GM10248 (cell line): ENCODE measurements at places on chromosomes 16 and 17.
A peak's percentile ranks its signal among the peaks of the same experiment; 100 is the strongest.

- no peak for DNase-seq
These were observed 104.6 kb upstream of the ZFHX3 start for GRCh38 chr16:73152386-73153125.

DNA sequence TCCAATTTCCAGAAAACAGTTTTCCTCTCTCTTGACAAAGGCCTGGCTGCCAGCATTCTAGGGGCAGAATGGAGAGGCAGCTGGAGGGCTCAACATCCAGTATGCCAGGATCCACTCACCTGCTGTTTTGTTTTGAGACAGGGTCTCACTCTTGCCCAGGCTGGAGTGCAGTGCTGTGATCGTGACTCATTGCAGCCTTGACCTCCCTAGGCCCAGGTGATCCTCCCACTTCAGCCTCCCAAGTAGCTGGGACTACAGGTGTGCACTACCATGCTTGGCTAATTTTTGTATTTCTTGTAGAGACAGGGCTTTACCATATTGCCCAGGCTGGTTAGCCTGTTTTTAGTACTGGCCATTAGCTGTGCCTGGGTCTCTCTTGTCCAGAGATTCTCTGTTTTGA lies 29.1 kb upstream of the FOXJ1 start:
- DNase-seq, result no peak

- DNase-seq, result no peak
These were observed 167.0 kb upstream of the RPH3AL start for GRCh38 chr17:519450-520212.

DNA sequence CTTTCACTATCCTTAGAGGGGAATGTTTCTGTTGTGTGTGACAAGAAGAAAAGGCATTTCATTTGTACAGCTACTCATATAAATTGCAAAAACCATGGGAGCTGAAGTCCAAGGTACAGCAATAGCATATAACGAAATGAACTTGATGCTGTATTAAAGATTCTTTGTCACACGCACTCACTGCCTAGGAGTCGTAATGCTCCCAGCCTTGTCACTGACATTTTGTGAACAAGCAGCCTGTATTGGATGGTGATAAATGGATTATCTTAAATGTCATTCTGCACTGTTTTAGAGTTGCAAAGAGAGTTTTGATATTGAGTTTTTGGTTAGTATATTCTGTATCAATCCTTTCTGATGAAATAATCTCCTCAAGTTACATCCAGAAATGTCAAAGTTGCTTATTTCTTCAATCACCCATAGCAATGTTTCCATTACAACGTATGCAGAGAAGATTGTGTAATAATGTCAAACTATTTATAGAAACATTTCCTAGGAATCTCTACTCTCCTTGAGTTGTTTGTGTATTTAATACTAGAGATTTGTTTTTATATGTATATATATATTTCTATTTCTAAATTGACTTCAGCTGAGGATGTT lies 270.6 kb downstream of the FTO start:
- DNase-seq, result no peak

GRCh38 chr17:8237175-8237574 lies 10.7 kb downstream of the CTC1 start:
- no peak for DNase-seq

DNA sequence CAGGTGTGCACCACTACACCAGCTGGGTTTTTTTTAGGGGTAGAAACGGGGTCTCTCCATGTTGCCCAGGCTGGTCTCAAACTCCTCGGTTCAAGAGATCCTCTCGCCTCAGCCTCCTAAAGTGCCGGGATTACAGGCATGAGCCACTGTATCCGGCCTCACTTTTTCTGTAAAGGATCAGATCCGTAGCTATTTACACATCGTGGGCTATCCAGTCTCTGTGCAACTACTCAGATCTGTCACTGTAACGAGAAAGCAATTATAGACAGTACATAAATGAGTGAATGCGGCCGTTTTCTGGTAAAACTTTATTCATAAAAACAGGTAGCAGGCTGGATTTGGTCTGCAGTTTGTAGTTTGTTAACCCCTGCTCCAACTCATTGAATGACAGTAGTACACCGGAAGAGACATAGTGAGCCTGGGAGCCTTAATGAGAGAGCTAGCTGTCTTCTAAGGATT lies 44.5 kb downstream of the VMP1 start:
- DNase-seq, result peak; percentile 32

- no peak for DNase-seq
These were observed 21.1 kb upstream of the YPEL2 start for GRCh38 chr17:59310263-59310920.

DNA sequence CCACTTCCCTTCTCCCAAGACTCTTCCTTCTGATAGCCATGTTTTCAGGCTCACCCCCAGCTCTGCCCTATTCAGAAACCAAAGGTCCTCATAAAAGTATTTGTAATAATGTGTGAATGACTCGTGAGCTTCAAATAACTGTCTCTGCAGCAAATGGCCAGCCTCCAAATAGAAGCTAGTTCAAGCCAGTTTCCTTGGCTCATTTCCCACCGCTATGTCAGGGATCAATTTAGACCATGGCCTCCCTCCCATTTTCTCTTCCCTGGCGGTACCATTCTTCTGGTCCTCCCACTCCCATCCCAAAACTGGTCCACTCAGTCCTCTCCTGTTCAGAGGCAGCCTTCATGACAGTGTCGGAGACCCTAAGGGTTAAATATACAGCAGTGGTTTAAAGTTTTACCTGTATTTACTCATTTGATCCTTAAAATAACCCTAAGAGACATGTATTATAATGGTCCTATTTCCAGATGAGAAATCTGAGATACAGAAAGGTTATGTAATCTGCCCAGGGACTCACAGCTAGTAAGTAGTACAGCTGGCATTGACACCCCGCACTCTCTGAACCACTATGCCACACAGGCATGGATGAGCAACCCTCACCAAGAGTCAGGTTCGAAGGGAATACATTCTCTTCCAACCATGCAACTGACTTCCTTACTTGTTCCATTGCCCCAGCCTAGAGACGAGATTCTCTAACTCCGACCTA lies 42.9 kb downstream of the GAS7 start:
- DNase-seq, result no peak

GRCh38 chr16:82769845-82770244 lies 143.1 kb downstream of the CDH13 start:
- no peak for DNase-seq

DNA sequence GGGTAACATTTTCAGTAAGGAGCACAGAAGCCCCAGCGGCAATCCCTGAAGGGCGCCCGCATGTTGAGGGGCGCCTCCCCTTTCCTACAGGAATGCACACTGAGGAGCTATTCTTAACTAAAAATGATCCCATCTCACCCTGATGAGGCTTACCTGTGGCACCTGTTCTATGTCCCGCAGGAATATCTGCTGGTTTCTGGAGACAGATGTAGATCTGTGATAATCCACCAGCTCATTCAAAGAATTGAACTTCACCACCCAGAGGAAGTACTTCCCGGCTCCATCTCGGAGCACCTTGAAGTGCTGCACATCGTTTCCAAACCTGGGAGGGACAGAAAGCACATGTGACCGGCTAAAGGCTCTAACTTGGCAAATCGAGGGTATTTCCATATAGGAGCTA lies 32.3 kb upstream of the SLC25A19 start:
- no peak for DNase-seq

- DNase-seq, result peak; percentile 68
These were observed 34.6 kb downstream of the DCUN1D3 start for GRCh38 chr16:20865420-20866131.
